ENCODE measurements at places on chromosomes 16 and 17. TPM values are rescaled to one million over a fixed set of nuclear protein-coding genes. Genes with fewer than 3 reads are reported as not detected.

- peak; percentile 48 for DNase-seq
These were observed 12.8 kb downstream of the CDH16 start for GRCh38 chr16:66905633-66906539.

HBQ1 gene
- total RNA-seq, result not detected

DNA sequence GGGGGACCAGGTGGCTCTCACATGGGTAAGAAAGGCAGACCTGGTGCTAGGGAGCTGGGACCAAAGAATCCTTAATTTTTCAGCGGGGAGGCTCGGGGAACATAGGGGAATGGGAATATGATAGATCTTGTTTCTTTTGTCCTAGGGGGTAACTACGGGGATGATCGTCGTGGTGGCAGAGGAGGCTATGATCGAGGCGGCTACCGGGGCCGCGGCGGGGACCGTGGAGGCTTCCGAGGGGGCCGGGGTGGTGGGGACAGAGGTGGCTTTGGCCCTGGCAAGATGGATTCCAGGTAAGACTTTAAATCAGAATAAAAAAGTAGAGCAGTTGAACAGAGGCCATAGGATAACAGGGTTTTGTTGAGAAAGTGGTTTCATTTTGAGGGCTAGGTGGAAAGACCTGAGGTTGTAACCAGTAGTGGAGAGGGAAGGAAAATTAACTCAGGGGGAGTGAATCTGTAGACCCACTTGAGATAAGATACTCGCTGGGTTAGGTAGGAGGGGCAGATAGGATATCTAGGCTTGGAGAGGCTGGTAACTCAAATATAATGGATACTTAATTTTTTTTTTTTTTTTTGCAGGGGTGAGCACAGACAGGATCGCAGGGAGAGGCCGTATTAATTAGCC lies 11.0 kb downstream of the FUS start:
- no peak for DNase-seq

- DNase-seq, result no peak
These were observed 28.3 kb upstream of the TMEM97 start for GRCh38 chr17:28290703-28291102.

DNA sequence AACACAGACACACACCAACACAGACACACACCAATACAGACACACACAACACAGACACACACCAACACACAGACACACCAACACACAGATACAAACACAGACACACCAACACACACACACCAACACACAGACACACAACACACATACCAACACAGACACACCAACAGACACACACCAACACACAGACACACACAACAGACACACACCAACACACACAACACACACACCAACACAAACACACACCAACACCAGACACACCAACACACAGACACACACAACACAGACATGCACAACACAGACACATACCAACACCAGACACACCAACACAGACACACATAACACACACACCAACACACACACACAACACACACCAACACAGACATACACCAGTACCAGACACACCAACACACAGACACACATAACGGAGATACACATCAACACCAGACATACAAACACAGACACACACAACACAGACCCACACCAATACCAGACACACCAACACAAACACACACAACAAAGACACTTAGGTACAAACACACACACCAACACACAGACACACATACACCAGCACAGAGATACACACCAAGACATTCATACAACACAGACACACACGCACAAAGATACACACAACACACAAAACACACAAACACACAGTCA lies 2.2 kb downstream of the CDRT4 start:
- no peak for DNase-seq

GRCh38 chr16:10065019-10065418 lies 117.2 kb downstream of the GRIN2A start:
- DNase-seq, result no peak
